ENCODE measurements at places on chromosomes 2 and 18. TPM values are rescaled to one million over a fixed set of nuclear protein-coding genes. Genes with fewer than 3 reads are reported as not detected.

Gene CCDC85A
- total RNA-seq: not detected

Gene RAMP1
- total RNA-seq: 1.6 TPM

DNA sequence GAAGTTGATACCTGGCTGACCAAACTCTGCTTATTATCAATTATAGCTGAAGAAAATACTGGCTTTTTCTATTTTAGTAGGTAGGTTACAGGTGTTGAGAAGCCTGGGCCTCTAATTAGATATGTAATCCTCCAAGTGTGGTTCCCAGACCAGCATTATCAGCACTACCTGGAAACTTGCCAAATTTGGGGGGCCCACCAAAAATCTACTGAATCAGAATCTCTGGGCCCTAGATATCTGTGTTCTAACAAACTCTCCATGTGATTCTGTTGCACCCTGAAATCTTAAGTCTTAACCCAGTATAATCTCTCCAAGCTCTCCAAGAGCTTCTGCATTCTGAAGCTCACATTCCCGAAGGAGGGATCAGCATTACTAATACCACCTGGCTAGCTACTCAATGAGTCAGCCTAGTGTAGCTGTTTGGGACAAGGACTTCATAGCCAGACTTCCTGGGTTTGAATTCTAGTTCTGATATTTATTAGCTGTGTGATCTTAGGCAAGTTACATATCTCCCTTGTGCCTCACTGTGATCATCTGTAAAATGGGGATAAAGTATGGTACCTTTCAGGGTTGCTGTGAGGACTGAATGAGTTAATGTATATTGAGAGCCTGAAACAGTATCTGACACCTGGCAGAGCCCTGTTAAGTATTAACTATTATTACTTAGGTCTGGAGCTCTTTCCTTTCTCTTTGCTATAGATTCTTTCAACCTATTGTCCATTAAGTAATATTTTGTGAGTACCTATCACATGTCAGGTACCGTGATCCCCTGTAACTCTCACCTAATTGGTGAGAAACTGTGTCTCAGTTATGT is 94.1 kb upstream of the CD302 start:
- no peak for DNase-seq

Gene CXCR1
- not detected for total RNA-seq

DNA sequence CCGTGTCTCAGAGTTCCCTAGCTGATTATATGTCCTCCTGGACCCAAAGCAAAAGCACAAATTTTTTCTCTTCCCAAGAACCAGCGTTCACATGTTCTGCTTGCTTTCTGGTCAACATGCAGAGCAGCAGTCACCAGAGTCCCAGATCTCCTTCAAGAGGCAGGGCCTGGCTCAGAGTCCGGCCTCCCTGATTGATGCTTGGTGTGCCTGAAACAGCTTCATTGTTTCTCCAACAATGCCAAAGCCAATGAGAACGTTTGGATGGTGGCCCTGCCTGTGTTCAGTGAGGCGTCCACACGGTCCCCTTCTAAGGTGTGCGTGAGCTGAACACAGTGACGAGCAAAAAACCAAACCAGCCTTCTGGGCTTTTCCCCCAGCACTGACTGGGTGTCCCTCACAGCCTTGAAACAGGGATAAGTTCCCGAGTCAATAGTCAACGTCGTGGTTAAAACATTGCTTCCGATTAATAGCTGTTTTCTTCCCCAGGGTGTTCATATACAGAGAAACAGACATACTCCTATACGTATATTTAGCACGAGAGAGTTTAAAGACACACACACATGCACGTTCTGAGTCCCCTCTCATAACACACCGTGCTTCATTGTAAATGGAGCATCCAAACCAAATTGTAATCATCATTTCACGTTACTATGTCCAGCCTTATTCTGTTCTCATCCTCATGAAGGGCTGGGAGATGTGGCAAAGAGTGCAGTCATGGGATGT is 19.3 kb upstream of the POU3F3 start:
- DNase-seq: no peak

GRCh38 chr2:30472326-30472725 is 25.3 kb downstream of the LCLAT1 start:
- no peak for DNase-seq

DNA sequence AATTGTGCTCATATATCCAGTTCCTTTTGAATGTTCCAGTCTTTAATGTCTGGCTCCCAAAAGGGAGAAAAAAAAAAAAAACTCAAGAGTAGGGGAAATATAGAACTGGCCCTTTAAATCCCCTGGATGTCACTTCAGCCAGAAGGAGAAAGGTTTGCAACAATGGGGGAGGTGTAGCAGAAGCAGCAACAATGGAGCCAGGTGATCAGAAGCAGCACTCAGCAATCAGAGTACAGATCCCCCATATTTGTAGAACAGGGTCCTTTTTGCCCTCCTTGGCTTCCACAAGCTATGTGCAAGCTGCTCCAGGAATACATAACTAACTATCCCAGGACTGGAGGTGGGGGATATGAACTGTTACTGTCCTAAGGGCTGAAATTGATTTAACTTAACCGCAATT is 25.8 kb upstream of the ZNF397 start:
- DNase-seq: no peak

- no peak for DNase-seq
Measured at GRCh38 chr18:21303445-21303844, 61.4 kb downstream of the GREB1L start.

GRCh38 chr2:152577579-152577978 is 139.7 kb downstream of the PRPF40A start:
- DNase-seq: no peak

GRCh38 chr2:21020031-21020667 is 23.7 kb downstream of the APOB start:
- no peak for DNase-seq

- no peak for DNase-seq
Measured at GRCh38 chr18:48933578-48934414, 17.0 kb downstream of the SMAD7 start.

- no peak for DNase-seq
Measured at GRCh38 chr2:12928197-12928774, 211.6 kb downstream of the TRIB2 start.

DNA sequence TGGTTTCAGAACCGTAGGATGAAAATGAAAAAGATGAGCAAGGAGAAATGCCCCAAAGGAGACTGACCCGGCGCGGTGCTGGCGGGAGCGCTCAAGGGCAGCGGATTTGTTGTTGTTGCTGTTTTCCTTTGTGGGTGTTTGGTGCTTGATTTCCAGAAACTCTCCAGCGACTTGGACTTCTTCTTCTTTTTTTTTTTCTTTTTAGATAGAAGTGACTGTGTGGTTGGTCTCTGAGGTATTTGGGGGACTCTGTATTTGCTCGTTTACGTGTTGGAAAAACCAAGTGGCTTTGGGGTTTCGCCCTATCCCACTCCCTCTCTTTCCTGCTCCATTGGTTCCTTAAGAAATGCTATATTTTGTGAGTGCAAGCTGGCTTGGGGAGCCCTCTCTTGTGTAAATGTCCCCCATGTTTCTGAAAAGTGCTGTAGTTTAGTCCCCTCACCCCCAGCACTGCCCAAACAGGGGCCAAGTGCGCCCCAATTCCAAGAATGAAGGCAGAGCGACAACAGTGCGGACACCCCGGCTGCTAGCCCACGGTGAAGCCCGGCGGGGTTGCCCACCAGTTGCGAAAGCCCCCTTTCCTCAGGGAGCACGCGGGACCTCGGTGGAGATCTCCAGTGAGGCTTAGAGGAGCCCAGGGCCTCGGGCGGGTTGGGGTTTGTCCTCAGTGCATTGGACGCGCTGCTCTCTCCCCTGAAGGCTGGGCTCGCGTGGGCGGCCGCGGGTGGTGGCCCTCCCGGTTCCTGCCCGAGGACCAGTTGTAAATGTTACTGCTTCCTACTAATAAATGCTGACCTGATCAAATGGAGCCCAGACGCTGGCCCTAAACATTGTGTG is 1.8 kb downstream of the HOXD9 start:
- DNase-seq: no peak

Gene METTL21A
- 31.0 TPM for total RNA-seq

GRCh38 chr2:10768063-10768507 is 44.5 kb downstream of the PDIA6 start:
- no peak for DNase-seq

DNA sequence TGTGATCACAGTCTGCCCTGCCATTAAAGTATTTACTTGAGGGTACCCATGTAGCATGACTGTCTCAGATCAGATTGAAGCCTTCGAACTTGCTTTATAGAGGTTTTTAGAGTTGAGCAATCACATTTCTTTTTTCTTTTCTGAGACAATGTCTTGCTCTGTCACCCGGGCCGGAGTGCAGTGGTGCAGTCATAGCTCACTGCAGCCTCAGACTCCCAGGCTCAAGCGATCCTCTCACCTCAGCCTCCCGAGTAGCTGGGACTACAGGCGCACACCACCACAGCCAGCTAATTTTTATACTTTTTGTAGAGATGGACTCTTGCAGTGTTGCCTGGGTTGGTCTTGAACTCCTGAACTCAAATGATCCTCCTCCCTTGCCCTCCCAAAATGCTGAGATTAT is 153.4 kb downstream of the AGAP1 start:
- DNase-seq: no peak

- DNase-seq: no peak
Measured at GRCh38 chr2:200158647-200159356, 147.7 kb upstream of the SPATS2L start.

Gene RAB27B
- total RNA-seq: 0.42 TPM

DNA sequence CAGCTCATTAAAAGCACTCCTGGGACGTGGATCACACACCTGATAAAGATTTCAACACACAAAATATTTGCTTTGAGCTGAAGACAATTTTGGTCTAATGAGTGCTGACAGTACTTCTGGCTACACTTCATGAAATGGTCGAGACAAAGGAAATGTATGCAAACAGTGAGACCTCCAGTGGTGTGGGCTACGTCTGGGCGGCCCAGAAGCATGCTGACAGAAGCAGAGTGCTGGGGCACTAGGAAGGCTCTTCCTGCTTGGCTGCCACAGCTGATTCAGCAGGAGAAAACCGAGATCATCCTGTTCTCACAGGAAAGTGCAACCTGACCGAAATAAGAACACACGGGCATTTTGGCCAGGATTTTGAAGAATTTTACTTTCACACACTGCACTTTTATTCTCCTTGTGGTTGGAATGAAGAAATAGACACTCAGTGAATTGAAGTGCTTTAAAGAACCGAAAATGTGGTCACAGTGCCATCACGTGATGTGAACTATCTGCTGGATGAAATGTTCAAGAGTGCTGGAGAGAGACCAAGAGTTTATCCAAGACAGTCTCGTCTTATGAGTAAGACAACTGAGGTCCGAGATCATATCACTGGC is 149.5 kb downstream of the CCBE1 start:
- DNase-seq: no peak

- no peak for DNase-seq
Measured at GRCh38 chr18:28588884-28589549, 412.1 kb upstream of the CDH2 start.

- no peak for DNase-seq
Measured at GRCh38 chr18:35289293-35289692, 736 bp downstream of the ZSCAN30 start.

DNA sequence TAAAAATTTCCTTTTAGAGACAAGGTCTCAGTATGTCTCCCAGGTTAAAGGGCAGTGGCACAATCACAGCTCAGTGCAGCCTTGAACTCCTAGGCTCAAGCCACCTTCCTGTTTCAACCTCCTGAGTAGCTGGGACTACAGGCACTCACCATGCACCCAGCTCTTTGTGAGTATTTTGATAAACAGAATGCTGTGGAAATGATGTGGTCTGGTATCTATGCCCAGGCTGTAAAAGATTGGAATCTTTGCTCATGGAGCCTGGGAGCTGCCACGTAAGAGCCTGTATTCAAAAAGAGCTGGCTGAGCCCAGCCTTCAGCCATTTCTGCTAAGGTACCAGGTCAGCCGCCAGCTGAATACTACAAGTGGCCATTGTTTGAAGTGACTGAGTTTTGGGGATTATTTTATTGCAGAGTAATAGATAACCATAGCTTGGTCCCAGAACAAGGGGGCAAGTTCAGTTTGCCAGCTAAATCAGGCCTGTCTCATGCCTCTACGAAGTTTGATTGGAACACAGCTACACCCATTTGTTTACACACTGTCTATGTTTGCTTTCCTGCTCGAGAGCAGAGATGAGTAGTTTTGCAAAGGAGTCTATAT is 21.3 kb upstream of the ARL5A start:
- no peak for DNase-seq

DNA sequence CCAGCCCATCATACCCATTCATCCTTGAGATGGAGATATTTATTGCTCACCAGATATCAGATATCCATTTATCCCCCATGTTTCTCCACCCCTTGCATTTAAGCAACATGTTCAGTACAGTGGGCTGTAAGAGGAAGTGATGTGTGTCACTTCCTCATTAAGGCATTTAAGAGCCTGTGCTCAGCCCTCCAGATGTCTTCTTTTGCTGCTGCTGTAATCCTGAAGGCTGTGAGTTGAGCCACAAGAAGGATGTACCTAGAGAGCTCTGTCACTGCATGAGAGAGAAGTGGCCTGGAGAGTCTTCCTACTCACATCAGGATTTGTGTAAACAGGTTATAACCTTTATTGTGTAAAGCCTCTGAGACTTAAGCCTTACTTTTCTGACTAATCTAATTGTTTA is 151.8 kb upstream of the UNC80 start:
- no peak for DNase-seq

GRCh38 chr18:21664069-21664468 is 40.5 kb downstream of the ABHD3 start:
- DNase-seq: no peak

DNA sequence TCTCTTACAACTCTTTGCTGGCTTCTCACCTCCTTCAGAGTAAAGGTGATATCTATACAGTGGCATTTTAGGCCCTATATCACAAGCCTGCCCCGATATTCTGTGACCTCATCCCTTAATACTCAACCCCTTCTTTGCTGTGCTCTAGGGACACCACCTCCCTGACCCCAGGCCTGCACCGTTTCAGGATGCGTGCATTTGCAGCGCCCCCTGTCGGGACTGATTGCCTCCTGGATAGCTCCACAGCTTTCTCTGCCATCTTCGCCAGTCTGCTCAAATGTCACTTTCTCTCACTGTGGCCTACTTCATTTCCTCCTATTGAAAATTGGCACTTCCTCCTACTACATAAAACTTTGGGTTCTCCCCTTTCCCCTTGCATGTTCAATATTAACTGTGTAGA is 289.6 kb downstream of the SOCS6 start:
- peak; percentile 36 for DNase-seq

DNA sequence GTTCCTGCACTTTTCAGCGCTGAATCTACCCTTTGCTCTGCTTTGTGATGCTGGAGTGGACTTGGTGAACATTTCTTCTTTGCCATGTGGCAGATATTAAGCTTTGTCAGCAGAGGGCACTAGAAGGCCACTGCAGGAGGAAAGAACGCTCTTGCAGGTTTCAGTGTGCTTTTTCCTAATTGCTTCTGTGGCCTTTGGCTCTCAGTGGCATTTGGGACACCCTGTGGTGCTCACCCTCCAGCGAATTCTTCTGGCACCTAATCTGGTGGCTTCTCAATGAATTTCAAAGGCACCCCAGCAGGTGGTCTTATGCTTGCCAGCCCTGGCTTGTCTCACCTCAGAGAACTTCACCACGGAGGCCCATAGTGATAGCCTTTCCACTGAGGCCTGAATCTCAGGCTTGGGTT is 146.7 kb downstream of the MYO3B start:
- peak; percentile 63 for DNase-seq

GRCh38 chr2:46051085-46051484 is 246.1 kb upstream of the EPAS1 start:
- DNase-seq: no peak

GRCh38 chr2:69733342-69734034 is 8.4 kb upstream of the ANXA4 start:
- no peak for DNase-seq

Measured in Caco-2 (cell line).